ENCODE measurements at places on chromosomes 7 and 10.

DNA sequence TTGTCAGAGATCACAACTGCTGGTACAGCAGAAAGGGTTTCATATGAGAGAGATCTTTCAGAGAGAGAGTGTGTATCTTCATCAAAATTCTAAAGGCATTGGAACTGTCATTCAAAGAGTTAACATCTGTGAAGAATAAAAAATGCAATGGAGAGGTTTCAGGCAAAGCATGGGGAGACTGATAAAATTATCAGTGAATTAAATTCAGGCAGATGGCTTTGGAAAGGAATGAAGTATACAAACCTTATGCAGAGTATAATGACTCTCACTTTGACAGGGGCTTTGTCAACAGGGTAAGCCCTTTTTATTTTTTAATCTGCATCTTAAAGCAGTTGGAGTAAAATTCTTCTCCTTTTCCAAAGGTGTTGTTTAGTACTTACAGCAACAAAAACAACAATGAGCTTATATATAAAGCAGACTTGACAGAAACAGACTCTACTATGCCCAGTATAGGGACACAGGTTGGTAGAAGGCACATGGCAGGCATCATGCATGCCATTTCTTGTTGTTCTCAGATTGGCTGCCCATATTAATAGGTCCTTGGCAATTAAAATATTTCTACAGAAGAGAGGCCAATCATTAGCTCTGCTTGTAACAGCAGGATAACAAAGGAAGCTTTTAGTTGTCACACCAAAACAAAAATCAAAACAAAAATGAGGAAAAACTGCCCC lies 54.9 kb upstream of the NXPH1 start:
- no peak for DNase-seq

DNA sequence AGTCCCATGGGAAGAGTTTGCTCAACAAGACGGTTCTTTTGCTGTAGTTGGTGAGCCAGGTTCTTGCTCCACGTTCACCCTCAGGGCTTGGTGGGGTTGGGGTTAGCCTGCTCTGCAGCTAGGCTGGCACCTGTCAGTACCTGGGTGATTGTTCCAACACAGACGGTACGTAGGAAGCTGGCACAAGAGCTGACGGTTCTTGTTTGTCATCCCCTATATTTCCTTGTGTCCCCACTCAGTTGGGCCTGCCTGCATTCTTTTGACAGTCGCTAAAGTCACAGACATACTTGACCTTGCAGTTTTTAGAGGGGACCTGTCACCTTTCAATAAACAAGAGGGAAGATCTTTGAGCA lies 40.2 kb upstream of the SYPL1 start:
- no peak for DNase-seq

GRCh38 chr10:74967911-74968666 lies 141.7 kb downstream of the KAT6B start:
- DNase-seq = no peak

DNA sequence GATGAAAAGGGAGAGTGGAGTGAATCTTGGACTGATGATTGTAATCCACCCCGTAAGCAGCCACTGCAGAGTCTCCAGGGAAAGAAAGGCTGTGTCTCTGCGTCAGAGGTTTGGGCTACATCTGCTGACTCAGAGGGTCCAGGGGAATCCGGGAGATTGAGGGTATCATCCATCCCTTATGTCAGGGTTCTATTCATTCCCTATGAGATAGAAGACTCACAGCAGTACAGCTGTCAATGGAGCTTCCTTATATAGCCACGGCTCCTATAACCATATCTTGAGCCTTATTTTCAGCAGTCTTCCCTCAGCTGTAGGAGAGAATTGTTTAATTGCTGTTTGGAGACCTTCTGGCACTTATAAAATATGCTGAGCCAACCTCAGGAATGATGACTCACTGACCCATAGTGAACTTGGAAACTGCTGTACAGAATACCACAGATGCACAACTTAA lies 558.2 kb upstream of the PFKP start:
- DNase-seq = no peak

DNA sequence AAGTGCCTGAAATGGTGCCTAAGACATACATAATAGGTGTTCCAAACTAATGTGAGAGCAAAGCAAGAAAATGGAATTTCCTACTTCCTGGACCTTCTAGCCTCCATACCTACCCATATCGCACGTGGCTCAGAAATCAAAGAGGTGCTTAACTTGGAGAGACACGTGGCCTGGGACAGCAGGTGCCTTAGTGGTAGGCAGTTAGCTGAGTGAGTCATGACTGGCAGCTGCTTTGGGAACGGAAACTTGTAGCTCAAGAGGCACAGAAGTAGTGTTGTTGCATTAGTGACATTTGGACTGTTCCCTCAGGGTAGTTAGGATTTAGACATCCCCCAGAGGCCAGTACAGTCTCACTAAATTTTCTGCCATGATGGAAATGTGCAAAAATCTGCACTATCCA lies 12.0 kb upstream of the BMPER start:
- DNase-seq = no peak

DNA sequence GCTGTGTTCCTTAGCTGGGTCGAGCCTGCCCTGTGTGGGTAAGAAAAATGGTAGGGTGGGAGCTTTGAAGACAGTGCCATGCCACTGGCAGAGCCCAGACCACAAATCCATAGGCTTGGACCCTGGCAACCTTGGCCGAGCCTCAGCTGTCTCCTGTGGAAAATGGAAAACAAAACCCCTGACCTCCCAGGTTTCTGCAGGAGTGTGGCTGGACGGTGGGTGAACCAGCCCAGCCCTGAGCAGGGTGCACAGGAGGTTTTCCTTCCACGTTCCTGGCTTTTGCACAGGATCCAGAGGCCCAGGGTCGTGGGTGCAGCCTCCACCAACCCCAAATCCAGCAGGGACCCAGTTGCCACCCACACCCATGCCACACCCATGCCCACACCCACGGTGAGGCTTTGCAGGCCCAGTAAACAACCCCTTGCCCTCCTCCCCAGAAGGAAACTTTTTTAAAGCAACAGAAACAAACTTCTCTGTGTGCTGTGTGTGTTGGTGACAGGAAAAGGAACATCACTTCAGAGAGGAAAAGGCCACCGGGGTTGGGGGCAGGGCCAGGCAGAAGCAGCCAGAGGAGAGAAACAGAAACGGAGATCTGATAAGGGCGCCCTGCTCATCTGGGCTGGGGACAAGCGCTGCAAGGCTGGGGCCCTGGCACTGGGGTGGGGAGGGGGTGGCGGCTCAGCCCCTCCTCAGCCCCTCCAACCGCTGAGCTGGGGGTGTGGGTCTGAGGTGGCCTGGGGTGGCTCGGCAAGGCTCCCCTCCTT lies 20.7 kb upstream of the ZMIZ1 start:
- no peak for DNase-seq

DNA sequence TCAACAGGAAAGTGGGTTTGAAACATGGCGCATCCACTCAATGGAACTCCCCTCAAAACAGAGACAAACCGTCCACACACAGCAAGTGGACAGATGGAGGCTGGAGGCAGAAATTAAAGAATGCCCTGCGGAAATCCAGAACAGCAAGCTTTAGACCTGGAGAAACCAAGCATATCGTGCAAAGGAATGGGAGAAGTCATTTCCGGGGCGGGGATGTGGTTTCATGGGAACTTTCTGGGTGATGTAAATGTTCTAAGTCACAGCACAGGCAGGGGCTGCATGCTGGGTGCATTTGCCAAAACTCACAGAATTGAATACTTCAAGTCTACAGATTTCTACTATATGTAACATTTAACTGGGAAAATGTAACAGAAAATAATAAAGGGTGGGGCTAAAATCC lies 213.0 kb downstream of the PTPRN2 start:
- DNase-seq = no peak

DNA sequence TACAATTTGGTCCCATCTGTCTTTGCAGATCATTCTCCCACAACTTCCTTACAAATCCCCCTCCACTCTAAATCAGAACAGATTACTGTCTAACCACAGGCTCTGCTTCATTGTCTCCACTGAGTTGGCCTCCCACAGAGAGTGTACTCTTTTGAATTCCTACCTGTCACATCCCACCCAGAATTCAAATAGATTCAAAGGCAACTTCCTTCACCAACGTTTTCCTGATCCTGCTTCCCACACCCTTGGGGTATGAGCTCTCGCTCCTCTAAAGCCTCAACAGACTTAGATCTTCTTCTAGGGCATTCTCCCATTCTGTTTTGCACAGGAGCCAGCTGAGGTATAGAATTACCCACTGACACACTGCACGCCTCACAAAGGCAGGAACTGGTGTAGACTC lies 197.8 kb upstream of the CDCA7L start:
- no peak for DNase-seq

DNA sequence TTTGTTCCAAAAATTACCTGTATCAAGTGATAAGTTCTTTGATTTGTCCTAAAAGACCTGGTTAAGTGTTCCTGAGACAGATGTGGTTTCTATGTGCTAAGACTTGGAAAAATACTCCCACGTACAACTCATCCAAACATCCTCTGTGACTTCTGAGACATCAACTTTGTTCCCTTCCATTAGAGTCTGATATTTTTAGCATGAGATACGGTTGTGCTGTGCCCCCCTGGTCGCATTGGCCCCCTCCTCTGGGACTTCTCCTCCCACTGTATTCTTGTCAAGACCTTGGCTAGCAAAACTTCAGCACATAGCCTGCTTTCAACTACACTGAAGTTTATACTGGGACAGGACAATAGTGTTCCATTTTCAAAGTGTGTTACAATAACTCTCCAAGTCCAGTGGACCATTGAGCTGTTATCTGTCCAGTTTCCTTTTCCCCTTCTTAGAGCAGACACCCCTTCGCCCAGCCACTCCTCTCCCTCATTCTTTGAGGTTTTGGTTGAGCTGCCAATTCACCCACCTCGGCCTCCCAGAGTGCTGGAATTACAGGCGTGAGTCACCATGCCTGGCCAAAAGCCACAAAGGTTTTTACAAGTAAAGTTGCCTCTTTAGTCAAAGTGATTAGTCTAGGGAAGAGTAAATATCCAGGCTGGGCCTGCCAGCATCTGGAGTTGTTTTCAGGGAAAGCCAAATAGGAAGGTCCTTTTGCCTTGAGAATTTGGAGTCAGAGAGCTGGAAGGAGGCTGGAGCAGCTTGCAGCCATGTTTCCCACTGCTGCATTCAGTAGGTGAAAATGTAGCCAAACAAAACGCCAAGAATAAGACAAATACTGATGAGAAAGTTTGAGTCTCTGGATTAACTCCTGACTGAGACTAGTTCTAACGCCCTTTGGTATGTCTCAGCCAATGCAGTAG lies 17.8 kb upstream of the PDLIM1 start:
- no peak for DNase-seq

- DNase-seq = no peak
Observed at GRCh38 chr7:7251742-7252141, 69.4 kb downstream of the C1GALT1 start.

Measured in stimulated activated CD8-positive, alpha-beta memory T cell treated with anti-CD3 and anti-CD28 coated beads, Interleukin-4, amount 100 ng/mL, for 24 hours (primary cell).